Muscle of leg (tissue), 16 donors: ENCODE measurements at places on chromosomes 2 and 18.

- DNase-seq: no peak
Measured at GRCh38 chr18:22817844-22818243, 115.3 kb upstream of the RBBP8 start.

DNA sequence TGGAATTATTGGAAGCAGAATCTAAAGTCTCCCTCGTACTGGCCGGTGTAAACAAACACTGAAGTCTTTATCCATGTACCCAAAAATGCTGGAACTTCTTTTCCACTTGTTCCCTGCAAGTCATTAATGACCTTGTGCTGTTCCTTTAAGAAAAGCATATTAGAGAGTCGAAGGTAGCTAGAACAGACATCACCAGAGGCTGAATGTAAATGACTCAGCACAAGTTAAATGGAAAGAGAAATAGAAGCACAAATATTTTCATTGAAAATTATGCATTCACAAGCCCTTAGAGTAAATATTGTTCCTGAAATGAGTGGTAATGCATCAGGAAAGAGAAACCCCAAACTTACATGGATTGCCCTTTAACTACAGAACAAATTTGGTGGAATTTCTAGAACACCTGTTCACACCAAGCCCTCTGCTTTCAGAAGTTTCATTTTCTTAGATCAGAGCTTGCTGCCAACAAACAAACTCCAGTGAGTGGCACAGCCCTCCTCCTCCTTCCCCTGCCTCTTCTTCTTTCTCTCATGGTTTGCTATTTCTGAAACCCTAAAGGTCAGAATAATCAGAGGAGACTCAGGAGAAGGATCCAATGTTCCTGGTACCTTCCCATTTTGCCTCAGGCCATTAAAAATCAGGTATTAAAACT is 264.3 kb downstream of the TXNL1 start:
- DNase-seq: no peak

DNA sequence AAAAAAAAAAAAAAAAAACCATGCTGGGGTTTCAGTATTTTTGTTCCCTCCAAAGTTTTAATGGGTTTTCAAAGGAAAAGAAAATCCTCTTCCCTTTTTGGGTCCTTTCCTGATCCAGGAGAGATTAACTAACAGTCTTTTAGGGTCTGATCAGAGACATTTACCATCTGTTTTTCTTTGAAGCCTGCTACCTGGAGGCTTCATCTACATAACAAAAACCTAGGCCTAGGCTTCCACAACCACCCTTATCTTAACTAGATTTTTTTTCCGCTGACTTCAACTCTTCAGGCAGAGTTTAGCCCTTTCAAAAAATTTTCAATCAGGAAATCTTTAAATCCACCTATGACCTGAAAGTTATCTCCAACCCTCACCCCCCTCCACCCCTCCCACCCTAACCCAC is 154.7 kb downstream of the MBD2 start:
- no peak for DNase-seq

DNA sequence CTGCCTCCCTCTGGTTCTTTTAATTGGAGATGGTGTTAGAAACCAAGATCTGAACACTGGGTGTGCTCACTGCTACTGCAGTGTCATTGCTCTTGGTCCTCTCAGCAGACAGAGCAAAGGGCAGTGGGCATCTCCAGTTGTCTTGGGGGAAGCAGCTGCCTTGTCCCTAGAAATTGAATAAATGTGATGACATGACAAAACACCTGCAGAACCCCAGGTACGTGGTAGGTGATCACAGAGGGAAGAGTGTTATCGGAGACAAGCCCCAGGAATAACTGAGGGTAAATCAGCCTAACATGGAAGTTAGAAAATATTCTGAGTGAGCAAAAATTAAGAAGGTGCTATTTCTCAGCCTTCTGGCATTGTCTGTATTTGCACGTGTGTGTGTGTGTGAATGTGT is 311.9 kb upstream of the HDAC4 start:
- no peak for DNase-seq

GRCh38 chr2:205699515-205700289 is 17.4 kb downstream of the NRP2 start:
- no peak for DNase-seq

- peak; percentile 17 for DNase-seq
Measured at GRCh38 chr18:59460072-59460420, 101.0 kb upstream of the LMAN1 start.

- no peak for DNase-seq
Measured at GRCh38 chr2:164898475-164898874, 56.9 kb downstream of the SLC38A11 start.

GRCh38 chr2:147428120-147428747 is 416.6 kb upstream of the ACVR2A start:
- DNase-seq: no peak

DNA sequence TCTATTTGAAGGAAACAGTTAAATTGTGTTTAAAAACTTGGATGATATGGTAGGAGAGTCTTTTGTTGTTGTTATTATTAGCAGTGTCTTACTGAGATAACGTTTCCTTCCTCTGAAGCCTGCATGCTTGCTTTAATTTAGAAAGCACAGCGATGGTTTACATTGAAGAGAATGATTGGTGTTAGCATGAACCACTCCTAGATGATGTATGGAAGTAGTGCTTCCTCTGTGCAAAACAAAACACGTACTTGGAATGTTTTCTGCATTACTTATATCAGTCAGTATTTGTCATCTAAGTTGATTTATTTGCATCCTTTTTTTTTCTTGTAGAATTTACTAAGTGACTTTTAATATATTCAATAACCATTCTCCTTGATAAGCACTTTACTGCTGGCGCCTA is 89.0 kb downstream of the UGGT1 start:
- no peak for DNase-seq

DNA sequence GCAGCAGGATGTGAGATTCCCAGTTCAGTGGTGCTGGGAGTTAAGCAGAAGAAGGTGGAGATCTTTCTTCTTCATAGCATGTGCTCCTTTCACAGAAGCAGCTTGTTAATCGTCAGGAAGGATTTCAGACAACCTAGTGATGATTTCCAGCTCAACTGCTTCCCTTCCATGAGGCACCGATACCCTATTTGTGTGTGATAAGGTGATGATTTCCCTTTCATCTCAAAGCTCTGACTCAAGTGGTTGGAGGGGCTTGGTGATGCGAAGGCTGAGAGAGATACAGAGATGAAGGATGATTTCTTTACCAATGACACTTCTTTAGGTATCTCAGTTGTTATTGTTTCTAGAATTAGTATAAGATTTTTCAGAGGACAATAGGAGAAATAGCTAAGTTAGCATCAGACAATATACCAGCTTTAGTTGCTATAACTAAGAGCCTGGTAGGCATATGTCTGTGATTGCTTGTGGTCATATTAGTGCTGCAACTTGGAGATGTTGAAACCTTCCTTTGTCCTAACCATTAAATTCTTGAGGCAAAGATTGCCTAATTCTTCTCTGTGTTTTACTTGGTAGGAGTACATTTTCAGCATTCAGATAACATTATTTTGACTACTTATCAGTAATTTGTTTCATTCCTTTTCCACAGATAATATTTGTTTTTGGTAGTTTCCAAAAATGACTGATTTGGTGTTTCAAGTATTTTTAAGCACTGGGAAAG is 111.3 kb downstream of the PLCL1 start:
- no peak for DNase-seq

DNA sequence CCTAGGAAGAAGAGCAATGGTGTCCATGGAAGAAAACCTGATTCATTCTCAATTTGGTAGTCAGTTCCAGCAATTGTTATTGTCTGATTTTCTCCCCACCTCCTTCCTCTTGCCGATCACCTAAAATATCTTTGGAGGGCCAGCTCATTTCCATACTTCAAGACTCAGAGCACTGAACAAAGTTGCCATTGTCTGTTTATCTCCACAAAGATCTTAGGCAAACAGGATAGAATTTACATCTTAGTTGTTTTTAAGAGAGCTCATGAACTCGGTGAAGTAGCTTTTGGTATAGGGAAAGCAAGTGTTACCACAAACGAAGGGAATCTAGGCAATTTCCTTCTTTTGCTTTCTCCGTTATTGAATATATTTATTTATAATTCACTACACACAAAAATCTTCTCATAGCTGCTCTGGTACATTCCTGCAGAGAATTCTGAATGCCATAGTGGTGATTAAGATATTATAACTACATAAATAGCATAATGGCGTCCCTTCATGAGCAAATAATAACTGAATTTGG is 41.5 kb upstream of the CHST9 start:
- no peak for DNase-seq

DNA sequence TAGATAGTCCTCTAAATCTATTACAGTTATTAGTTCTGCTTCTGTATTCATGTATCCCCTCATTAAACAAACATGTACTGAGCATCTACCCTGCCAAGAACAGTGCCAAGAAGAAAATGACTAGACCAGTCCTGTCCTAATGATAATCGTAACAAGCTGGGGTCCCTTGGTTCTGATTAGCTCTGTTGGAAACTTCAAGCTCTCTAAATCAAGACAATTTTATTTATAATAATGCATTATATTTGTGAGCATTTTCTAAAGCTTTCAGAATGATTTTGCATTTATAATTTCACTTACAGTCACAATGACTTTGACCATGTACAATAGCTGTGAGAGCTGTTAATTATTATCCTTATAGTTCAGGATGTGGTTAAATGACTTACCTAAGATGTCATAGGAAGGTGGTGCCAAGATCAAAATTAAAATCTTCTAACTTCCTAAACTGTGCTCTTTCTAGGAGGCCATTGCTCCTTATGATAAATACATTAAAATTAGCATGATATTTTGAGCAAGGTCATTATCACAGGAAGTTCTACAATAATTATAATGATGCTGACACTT is 336.5 kb upstream of the SLC39A10 start:
- peak; percentile 17 for DNase-seq
